ENCODE measurements at places on chromosomes 6 and 20.

GRCh38 chr6:111800259-111800765 is 72.9 kb downstream of the FYN start:
- DNase-seq, result no peak

DNA sequence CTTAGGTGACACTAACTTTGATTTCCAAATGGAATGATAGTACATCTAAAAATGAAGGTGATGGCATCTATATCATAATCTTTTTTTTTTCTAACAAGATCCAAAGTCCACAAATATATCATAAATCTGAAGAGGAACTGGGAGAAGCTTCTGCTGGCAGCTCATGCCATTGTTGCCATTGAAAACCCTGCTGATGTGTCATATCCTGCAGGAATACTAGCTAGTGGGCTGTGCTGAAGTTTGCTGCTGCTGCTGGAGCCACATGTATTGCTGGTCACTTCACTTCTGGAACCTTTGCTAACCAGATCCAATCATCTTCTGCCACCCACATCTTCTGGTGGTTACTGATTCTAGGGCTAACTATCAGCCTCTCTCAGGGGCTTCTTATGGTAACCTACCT is 27.4 kb upstream of the KHDC1 start:
- DNase-seq, result peak; percentile 26

- DNase-seq, result no peak
These were observed 1269.6 kb upstream of the CITED2 start for GRCh38 chr6:140644017-140644416.

GRCh38 chr6:148971031-148971927 is 224.4 kb downstream of the UST start:
- DNase-seq, result no peak

DNA sequence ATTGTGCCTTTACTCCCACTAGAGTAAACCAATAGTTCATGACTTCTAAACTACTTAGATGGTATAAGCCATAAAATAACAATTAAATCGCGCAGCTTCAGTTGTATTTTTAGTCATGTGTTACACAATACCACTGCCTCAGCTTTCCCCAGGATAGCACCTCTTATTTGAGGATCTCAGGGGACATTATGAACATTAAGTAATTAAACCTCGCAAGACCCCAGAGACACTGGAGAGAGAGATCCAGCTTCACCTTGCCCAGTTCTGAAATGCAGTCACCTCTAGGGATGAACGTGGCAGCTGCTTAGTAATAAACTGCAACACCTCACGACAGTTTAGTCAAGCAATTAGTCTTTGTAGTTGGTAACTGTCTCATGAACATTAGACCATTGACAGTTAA is 87.1 kb downstream of the CFAP61 start:
- DNase-seq, result no peak

DNA sequence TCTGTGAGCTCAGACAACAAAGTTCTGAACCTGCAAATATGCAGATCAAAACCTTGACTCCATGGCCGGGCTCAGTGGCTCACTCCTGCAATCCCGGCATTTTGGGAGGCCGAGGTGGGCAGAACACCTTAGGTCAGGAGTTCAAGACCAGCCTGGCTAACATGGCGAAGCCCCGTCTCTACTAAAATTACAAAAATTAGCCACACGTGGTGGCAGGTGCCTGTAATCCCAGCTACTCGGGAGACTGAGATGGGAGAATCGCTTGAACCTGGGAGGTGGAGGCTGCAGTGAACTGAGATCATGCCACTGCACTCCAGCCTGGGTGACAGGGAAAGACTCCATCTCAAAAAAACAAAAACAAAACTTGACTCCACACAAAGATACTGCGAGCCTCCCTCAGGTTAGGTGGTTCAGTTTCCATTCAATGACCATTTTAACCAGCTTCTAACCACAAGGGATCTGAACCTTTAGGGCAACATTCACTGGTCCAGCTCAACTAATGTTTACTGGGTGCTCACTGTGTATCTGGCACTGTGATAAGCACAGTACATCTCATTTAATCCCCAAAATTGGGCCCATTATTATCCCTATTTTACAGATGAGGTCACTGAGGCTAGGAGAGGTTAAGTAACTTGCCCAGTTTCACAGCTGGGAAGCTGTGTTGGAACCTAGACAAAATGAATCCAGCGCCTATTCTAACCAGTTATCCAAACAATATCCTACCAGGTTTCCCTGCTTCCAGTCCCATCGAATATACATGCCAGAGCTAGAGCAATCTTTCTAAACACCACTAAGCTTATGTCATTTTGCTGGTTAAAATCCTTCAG is 1.8 kb downstream of the SNRPB start:
- no peak for DNase-seq

DNA sequence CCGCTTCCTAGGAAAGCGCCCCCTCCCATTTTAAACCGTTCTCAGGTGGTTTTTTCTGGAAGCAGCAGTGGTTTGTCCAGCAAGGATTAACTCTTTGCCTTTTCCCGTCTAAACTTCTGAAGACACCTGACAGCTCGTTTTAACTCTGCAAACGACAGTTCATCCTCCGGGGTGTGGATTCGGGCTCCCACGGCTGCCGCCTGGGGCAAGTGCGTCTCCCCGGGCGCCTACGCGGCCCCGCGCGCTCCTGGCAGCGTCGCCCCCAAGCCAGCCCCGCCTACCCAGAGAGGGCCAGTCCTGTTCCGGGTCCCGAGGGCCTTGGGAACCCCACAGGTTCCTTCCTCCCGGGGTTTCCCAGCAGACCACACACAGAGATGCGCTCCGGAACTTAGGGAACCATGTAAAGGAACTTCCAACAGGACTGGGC is 54.4 kb downstream of the PRR18 start:
- no peak for DNase-seq

DNA sequence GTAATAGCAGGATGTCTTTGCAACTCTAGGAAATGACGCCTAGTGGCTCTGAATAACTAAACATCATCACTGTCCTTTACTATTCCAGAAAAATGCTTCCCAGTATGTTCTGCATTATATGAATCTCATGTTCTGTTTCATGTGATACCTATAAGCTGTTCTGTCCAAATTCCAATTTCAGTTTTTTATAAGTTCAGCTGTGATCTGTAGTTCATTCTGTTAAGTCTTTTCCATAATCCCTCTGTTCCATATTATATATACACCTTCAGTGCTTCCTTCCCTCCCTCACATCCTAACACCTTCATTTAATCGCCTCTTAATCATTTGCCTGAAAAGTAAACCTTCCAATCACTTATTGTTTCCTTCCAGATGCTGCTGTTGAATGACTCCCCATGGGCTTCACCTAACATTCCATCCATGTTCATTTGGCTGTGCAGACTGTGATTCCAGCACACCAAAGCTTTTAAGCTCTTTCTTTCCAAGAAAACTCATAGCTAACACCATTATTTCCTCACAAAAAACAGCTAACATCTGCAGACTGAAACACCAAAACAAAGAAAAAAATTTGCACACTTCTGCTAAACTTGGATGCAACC is 18.6 kb downstream of the HMGCLL1 start:
- DNase-seq, result no peak

DNA sequence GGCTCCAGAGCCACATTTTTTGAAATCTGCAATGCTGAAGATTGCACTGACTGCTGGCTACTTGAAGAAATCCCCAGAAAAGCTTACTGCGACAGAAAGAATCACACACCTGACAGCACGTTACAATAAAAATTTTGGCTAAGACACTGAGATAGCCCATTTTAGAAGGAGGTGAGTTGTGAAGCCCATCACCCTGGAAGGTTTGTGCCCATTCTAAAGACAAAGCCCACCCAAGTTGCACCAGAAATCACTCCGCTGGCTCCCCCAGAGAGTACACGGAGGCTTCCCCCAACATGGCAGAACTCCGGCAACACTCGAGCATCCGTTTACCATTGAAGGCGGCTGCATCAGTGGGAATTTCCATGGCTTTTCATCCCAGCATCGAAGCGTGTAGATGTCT is 29.4 kb downstream of the LPA start:
- no peak for DNase-seq

GRCh38 chr6:157614026-157614568 is 208.9 kb upstream of the SNX9 start:
- no peak for DNase-seq

GRCh38 chr6:148625609-148626008 is 121.2 kb upstream of the UST start:
- no peak for DNase-seq

- peak; percentile 91 for DNase-seq
These were observed 72.3 kb upstream of the DST start for GRCh38 chr6:56714982-56715456.

DNA sequence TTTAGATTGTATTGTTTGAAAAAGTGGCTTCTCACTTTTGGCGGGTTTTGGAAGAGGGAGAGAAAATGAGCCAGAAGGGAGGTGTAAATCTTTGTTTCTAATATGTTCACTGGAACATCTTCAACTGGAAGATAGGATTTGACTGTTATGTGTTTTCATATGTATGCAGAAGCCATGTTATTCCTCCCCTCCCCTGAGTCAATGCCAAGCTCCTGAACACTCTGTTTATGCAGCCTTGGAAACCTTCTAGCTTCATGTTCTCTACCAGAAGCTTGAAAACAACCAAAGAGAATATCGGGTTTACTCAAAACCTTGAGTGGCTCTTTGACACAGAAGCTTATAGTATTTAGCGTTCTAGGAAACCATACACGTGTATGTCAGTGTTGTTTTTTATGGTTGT is 279.1 kb downstream of the PRL start:
- no peak for DNase-seq

Data from HS-5 (cell line).